ENCODE measurements at places on chromosomes 3 and 15. TPM values are rescaled to one million over a fixed set of nuclear protein-coding genes. Genes with fewer than 3 reads are reported as not detected.

DNA sequence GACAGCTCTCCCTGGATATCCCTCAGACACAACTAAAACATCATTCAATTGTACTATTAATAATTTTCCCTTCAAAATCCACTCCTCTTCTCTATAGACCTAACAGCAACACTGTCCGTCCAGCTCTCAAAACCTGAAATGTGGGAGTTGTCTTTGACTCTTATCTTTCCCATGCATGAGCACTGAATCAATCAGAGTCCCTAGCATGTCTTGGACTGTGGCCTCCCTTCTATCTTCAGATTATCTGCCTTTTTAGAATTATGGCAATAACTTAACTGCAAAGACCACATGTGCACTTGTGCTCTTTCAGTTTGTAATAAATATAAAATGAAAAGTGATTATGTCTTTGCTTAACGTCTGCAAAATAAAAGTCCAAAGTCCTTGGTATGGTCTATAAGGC lies 107.0 kb downstream of the UBE3A start:
- no peak overlapping the region for H3K4me3 ChIP-seq
- H3K4me1 ChIP-seq: no peaks in the 10 kb centered on the region
- no peak overlapping the region for H3K27ac ChIP-seq
- no peaks in the 10 kb centered on the region for H3K27me3 ChIP-seq
- H3K36me3 ChIP-seq: peaks cover 50% of the 10 kb centered on the region

AHSG gene
- not detected for total RNA-seq

WDR93 gene
- total RNA-seq: 0.47 TPM

- DNase-seq: no peak
- H3K4me1 ChIP-seq: peaks cover 5% of the 10 kb centered on the region
- no peaks in the 10 kb centered on the region for H3K27me3 ChIP-seq
- no peak overlapping the region for H3K27ac ChIP-seq
Measured at GRCh38 chr3:190026154-190026553, 94.5 kb downstream of the P3H2 start.

DNA sequence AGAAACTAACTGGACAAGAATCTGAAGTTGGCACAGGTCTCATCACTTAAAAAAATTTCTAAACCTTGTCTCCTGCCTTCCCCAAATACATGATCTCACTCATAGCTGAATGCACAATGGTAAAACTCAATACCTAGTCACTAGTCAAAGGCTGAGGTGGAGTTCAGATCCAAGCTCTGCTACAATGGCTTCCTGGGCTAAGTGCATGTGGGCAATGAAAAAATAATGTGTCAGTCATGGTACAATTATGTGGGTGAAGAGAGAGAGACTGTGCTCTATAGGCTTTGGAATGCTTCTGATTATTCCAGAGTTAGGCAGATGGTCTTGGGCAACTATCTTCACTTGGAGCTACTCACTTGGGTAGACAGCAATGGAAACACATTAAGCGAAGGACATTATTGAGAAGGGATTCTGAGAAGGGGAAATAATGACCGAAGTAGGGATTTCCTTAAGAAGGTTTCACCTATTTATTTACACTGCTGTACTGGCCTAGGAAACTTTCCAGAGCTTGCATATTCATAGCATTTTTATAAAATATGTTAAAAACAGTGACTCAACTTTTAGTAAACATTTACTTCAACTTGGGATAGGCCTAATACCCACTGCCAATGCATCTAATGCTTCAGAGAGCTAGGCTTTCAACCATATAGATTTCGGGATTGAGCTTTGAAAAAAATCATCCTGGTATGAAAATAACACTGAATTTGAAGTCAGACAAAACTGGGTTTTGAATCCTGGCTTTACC lies 58.7 kb upstream of the PLXND1 start:
- H3K4me1 ChIP-seq: peaks cover 25% of the 10 kb centered on the region
- peaks cover 14% of the 10 kb centered on the region for H3K36me3 ChIP-seq
- H3K27me3 ChIP-seq: no peaks in the 10 kb centered on the region
- H3K27ac ChIP-seq: peak overlapping the region; percentile 68
- peak; percentile 33 for DNase-seq

PLA1A gene
- not detected for total RNA-seq

- peak; percentile 52 for DNase-seq
- H3K4me3 ChIP-seq: peak overlapping the region; percentile 89
- H3K27me3 ChIP-seq: no peaks in the 10 kb centered on the region
- H3K27ac ChIP-seq: peak overlapping the region; percentile 85
- peaks cover 23% of the 10 kb centered on the region for H3K4me1 ChIP-seq
Measured at GRCh38 chr15:75452865-75453702, 1.6 kb upstream of the SIN3A start.

DNA sequence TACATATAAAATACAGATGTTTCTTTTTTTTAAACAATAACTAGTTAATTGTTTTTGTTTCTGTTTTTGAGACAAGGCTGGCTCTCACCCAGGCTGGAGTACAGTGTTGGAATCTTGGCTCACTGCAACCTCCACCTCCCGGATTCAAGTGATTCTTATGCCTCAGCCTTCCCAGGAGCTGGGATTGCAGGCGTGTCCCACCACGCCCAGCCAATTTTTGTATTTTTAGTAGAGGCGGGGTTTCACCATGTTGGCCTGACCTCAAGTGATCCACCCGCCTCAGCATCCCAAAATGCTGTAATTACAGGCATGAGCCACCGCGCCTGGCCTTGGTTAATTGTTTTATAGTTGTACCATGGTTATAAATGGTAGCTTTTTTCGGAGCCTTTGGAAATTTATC lies 72.3 kb downstream of the PIAS1 start:
- H3K36me3 ChIP-seq: peaks cover 25% of the 10 kb centered on the region
- H3K27me3 ChIP-seq: no peaks in the 10 kb centered on the region
- no peak overlapping the region for H3K4me3 ChIP-seq
- DNase-seq: peak; percentile 79
- H3K4me1 ChIP-seq: peaks cover 26% of the 10 kb centered on the region
- no peak overlapping the region for H3K27ac ChIP-seq

EAF2 gene
- total RNA-seq: 2.5 TPM

GRCh38 chr15:36232491-36232890 lies 346.9 kb upstream of the CDIN1 start:
- DNase-seq: no peak
- H3K27me3 ChIP-seq: no peaks in the 10 kb centered on the region
- H3K4me1 ChIP-seq: no peaks in the 10 kb centered on the region
- H3K27ac ChIP-seq: no peak overlapping the region

IL17RE gene
- 5.5 TPM for total RNA-seq

DNA sequence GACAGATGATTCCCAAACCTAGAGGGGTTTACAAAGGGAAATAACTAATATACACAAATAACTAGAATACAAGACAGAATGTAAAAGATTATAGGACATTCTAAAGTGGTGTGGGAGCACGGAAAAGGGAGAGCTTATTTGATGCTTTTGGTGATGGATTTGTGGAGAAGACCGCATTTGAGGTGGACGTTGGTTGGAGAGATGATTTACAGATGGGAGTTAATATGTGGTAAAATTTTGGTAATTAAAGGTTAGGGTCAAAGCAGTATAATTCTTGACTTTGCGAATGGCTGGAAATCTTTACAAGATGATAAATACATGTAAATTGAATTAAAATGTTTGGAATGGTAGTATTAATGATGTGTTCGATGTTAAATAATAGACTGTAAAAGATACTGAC lies 1.2 kb downstream of the KNL1 start:
- H3K4me1 ChIP-seq: peaks cover 10% of the 10 kb centered on the region
- no peaks in the 10 kb centered on the region for H3K27me3 ChIP-seq
- H3K36me3 ChIP-seq: peaks cover 7% of the 10 kb centered on the region

GRCh38 chr15:100899601-100900000 lies 19.6 kb upstream of the LRRK1 start:
- no peak overlapping the region for H3K4me3 ChIP-seq
- no peaks in the 10 kb centered on the region for H3K27me3 ChIP-seq
- H3K4me1 ChIP-seq: no peaks in the 10 kb centered on the region

CCDC39 gene
- not detected for total RNA-seq

GRCh38 chr3:130091958-130092357 lies 10.3 kb downstream of the ALG1L2 start:
- H3K27ac ChIP-seq: no peak overlapping the region
- DNase-seq: no peak
- H3K4me3 ChIP-seq: no peak overlapping the region

GRCh38 chr3:158977497-158977896 lies 175.6 kb downstream of the MFSD1 start:
- no peak overlapping the region for H3K27ac ChIP-seq
- H3K36me3 ChIP-seq: no peaks in the 10 kb centered on the region
- H3K27me3 ChIP-seq: peaks cover 18% of the 10 kb centered on the region
- no peaks in the 10 kb centered on the region for H3K4me1 ChIP-seq
